ENCODE measurements at places on chromosomes 11 and 22.

DNA sequence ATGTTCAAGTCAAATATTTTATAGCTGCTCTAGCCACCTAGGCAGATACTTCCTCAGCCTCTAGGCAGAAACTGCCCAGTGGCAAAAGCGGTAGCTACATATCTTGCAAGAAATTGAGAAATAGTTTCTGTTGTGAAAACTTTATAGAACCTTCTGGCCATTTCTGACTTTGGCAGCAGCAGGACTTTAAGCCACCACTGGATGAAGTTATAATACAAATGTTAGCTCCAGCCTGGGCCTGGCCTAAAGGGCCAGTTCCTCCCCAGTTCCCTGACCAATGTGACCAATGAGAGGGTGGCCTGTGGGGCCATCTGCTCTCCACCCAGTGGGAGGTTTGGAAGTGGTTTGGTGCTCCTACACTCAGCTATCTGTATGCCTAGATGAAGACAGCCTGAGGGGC is 254.0 kb upstream of the NARS2 start:
- DNase-seq: no peak

DNA sequence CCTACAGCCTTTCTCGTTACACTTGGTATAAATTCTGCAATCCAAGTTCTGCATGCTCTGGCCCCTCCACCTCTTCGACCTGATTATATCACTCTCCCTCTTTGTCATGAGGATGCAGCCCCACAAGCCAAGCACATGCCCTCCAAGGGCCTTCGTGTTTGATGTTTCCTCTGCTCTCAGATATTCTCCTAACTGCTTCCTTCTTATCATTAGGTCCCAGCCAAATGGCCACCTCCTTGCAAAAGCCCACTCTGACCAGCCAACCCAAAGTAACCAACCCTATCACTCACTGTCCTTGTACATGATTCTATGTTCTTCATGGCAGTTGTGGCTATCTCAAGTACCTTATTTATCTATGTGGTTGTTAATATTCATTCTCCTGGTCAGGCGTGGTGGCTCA is 38.3 kb upstream of the LRRC55 start:
- DNase-seq: no peak

DNA sequence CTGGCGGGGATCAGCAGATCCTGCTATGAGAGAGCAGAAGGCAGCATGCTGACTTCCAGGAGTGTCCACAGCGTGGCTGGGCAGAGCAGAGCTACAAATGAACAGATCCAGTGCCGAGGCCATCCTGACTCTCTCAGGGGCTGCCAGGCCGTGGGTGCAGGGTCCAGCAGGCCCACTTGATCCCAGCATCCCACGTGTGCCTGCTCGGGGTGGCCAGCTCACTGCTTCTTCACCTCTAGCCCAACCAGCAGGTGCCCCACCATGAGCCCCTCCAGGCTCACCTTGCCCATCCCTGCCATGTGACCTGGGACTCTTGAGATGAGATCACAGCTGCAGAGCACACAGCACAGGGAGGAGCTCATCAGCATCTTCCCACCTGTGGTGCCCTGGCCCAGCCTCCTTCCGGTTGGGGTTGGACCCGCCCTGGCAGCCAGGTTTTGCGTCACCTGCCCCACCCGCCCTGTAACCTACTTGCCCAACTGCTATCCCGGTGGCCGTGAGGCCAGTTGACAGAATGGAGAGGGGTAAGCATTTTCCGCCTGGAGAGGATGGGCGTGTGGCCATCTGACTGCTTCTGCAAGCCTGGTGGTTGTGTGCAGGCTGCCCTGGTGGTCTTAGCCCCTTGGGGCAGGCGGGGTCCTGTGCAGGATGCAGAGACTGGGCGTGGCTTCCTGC is 11.0 kb downstream of the TANGO2 start:
- no peak for DNase-seq

- no peak for DNase-seq
Observed at GRCh38 chr11:61908730-61909316, 8.5 kb downstream of the RAB3IL1 start.

GRCh38 chr22:19719050-19719482 is 4.3 kb upstream of the GP1BB start:
- no peak for DNase-seq

DNA sequence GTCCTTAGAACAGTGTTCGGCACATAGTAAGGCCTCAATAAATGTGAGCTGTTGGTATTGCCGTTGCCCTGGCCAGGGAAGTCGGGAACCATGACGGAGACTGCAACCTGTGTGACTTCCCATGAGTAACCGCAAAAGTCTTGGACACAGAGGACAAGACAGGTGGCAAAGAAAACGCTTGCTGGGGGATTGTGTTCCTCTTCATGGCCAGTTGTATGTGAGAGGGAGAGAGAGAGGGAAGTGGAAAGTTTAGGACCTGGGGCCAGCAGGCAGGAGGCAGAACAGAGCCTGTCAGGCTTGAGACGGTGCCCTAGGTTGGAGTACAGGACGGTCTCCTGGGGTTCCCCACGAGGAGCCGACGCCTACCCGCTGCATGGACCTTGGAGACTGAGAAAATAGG is 90.2 kb downstream of the CEP164 start:
- no peak for DNase-seq

GRCh38 chr22:18976197-18976751 is 40.2 kb upstream of the PRODH start:
- DNase-seq: no peak

- DNase-seq: no peak
Observed at GRCh38 chr11:65891219-65892136, 1.0 kb downstream of the CCDC85B start.

DNA sequence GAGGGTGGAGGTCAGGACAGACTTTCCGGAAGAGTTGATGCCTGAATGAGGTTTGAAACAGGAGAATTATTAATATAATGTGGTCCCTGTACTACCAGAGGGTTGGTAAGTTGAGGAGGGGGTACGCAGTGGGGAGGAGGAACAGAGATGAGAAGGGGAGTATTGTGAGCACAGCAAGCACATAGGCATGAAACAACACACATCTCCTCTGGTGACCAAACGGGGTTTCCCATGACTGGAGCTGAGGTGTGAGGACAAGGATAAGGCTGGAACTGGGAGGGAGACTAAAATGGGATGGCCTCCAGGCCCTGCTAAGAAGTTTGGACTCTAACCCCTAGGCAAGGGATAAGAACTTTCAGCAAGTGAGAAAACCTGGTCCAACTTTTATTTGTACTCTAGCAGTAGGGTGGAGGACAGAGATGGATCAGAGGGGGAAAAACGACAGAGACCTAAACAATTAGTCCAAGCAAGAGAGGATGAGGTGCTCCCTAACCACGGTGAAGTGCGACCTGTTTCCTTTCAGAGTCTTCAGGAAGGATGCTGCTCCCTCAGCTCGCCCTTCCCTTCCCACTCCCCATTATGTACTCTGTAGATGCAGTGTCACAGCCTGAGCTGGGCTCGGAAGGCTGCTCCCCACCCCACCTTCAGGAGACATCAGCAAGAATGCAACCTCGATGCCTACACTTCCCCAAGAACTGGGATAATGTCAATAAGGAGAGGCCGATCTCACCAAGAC is 59.2 kb downstream of the BTG4 start:
- no peak for DNase-seq

DNA sequence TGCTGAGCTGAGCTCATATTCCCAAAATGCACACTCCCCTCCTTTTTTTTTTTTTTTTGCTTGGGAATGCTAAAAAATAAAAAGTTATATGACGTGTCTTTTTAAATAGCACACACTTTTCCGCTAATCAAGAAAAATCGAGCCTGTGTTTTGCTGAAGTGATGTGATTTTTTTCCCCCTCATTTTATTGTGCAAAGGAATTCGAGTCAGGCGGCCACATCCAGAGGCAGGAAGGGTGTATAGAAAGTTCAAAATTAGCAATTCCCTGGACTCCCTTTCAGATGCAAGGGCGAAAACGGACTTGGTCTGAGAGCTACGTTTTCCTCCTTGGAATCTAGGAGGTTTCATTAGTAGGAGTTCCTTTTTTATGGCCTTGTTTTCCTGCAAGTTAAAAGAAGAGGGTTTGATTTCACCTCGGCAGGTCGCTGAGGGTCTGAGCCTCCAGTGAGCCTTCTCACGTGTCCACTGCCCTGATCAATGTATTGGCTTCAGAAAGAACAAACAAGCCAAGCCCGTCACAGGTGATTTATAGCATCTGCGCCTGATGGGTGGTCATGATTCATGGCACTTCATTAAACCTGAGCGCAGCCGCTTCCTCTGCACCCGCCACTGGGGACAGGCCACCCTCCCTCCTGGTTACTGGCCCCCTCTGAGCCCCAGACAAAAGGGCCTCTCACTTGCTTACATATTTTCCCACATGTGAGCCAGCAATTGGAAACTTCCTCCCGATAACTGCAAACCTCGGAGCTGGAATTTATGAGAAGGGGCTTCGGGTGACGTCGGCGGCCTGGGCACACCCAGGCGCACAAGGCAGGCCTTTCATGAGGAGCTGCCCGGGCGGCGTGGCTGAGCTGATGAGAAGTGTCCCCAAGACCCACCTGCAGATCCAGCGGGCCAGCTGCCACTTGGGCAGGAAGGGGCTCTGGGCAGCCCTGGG is 64.4 kb upstream of the LINC01488 start:
- DNase-seq: no peak

DNA sequence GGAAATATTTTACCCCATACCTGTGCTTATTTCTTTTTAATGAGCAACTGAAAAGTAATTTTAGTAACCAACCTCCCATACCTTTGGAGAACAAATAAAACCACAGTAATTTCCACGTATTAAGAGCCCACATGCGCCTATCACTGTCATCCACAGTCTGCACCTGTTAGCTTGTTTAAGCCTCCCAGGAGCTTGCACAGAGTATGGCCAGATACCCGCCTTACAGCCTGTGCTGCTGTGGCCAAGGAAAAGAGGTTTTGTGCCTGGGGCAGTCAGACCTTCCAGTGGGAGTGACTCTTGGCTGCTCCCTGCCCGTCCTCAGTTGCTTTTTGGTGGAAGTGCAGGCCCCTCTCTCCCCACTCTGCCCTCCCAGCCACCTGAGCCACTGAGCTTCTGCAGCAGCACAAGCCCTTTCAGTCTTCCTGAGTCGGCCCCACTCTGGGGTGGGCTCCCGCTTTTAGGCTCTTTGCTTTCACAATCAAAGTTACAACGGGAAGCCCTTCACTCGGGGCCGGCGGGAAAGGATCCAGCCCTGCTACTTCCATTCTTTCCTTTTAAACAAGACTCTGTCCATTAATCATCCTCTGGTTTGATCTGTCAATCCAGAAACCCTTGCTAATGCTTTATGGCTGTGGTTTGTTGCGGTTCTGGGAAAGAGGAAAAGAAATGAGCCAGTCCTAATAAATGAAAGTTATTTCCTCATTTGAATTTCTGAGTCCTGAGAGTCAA is 308.8 kb downstream of the TBC1D22A start:
- no peak for DNase-seq

DNA sequence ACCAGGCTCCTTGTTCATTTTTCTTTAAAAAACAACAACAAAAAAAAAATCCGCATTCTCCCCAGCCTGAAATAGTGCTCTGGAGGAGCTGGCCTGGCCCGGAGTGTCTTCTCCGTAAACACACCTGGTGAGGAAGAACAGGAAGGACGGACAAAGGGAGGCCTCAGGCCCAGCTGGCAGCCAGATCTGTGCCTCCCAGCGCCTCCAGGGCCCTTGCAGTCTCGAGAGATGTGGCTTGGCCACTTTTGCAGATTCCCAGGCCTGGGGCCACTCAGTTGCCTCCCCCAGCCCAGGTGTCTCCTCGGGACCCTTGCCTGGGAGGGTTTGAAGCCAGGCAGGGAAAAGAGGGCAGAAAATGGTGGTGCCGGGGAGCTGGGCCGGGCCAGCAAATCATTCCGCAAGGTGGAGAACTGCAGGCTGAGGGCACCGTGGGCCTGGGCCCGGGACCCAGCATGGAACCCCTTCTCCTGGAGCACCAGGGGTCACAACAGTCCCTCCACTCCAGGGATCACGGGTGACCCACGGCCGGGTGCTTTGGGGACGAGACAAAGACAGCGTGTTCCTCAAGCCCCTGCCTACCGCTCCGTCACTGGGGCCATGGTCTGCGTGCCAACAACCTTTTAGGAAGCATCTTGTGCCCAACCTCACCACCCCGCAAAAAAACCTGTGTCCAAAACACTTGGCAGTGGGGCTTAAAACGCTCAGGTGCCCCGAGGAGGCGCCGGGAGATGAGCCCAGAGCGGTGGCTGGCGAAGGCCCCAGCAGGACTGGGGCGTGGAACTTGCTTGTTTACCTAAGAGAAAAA is 67.1 kb upstream of the WNT7B start:
- DNase-seq: no peak

DNA sequence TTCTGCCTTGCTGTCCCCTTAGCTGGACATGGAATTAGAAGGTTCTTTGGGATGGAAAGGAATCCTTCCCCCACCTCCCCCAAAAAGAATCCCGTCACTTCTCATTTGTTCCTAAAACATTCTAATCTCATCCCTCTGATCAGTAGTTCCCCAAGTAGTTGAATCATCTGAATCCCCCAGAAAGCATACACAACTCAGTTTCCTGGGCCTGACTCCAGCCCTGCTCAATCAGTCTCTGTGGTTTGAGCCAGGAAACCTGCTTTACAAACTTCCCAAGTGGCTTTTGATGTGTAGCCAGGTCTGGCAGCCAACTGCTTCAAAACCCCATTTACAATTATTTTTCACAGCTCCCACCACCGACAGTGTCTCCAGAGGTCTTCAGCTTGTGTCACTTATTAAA is 20.2 kb downstream of the C22orf31 start:
- DNase-seq: no peak

DNA sequence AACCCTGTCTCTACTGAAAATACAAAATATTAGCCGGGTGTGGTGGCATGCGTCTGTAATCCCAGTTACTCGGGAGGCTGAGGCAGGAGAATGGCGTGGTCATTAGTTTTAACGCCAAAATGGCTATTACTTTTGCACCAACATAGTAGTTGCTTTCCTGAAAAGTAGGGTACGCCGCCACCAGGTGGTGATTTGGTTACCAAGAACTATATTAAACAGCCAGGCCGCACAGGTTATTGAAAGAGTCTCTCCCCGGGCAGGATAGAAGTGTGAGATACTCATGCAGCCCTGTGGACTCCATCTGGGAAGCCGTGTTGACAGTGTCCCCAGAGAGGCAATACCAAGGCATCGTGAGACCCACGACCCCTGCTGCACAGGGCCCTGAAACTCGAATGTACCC is 24.6 kb upstream of the LRRC32 start:
- DNase-seq: no peak

- DNase-seq: no peak
Observed at GRCh38 chr22:29150701-29151100, 55.0 kb upstream of the EMID1 start.

DNA sequence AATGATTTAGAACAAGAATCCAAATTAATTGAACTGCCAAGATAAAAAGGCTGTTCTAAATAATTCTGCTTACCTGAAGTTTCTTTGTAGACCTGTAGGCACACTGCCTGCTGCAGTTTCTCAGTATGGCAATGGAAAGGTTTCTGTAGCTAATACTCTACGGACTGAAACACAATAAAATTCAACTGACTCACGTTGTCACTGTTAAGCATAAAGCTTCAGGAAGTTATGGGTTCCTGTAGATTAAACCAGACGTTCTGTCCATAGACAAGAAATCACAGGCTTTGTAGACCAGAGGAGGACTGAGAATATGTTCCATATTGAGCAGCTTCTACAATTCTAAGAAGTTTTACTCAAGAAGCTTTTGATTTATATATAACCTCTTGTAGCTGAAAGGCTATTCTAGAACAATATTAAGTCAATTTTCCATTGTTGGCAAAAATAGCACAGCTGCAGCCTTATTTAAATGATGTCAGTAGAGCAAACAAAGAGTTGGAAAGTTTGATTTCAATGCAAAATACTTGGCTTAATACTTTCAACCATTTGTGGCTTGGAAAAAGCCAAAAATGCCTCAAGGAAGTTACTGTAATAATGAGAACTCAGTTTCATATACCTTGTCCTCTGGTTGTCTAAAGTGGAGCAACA is at the start of gene GLYATL2:
Gene GLYATL2, minus strand, starts transcription at position 344 of the 645 bp plus-strand sequence. CDS start 5,092 bp downstream, outside the sequence.
- DNase-seq: no peak

All from stimulated activated CD8-positive, alpha-beta memory T cell treated with anti-CD3 and anti-CD28 coated beads, Interleukin-2, amount 100 ng/mL, for 48 hours (primary cell).